Mesendoderm (in vitro differentiated cells): ENCODE measurements at places on chromosomes 4 and X.

DNA sequence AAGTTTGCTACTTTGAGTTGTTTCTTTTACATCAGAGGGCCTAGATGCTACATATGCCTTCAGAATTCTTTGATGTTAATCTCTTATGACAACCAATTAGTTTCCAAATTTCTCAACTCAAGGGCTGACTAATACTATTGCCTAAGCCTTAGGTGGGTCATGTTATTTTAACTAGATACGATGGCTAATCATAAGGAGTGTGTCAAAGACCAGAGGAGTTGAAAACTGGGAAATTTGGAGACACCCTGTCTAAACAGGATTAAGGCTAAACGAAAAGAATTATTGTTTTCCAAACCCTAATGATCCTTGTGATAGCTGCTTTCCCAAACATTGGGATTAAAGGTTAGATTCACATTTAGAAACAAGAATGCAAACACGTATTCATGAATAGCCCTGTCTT is 228.5 kb downstream of the PCDH7 start:
- no peak for DNase-seq

- peak; percentile 34 for DNase-seq
These were observed 35.4 kb upstream of the HPGDS start for GRCh38 chr4:94378047-94378446.

DNA sequence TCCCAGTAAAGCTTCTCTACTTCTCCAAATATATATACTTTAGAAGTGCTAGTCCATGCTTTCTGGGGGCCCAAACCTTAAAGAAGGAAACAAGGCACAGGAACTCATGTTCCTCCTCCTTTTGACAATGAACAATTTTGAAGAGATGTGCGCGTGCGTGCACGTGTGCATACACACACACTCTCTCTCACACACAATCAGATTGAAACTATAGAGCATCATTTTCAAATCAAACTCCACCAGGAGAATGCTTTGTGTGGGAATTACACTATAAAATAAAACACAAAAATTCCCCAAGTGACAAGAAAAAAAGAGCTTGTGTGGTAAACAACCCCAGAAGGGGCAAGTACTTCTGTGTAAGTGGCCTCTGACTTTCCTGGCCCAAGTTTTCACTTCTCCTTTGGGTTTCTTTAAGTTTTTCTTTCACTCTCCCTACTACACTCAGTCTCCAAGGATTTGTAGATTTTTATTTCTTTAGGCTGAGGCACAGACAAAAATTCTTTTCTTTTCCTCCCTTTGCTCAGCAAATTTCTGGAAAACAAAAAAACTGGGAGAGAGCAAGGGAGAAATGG is 46.6 kb upstream of the SHISA3 start:
- no peak for DNase-seq

DNA sequence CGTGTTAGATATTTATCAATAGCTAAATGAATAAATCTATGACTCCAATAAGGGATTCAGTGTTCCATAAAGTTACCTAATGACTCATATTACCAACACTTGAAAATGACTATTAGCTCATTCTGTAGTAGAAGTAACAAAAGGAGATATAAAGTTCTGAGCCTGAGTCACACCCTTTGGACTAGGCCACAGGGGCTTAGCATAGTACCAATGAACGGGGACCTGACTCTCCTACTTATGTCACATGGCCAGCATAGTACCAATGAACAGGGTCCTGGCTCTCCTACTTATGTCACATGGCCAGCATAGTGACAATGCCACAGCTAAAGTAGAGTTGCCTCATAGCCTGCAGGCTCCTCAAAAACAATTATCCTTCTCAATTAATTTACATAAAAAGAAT is 43.7 kb downstream of the MAGEB16 start:
- peak; percentile 3 for DNase-seq

DNA sequence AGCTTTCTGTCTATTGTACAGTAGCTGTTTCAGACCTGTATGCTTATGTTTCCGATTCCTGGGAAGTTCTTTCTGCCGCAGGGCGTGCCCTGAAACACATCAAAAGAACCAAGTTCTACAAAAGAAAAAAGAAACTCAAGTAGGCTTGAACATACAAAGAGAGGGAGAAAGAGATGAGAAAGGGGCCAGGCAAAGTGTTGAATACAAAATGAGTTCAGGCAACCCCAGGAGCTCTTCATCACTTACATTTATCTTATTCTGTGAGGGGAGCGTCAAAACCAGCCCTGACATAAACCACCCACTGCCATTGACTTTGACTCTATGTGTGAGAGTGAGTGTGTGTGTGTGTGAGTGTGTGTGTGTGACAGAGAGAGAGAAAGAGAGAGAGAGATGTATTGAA is 26.5 kb upstream of the ATOH1 start:
- no peak for DNase-seq

DNA sequence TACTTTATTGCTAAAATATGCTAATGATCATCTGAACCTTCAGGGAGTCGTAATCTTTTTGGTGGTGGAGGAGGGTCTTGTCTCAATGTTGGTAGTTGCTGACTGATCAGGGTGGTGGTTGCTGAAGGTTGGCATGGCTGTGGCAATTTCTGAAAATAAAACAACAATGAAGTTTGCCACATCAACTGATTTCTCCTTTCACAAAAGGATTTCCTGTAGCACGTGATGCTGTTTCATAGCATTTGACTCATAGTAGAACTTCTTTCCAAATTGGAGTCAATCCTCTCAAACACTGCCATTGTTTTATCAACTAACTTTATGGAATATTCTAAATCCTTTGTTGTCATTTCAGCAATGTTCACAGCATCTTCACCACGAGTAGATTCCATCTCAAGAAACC is 19.3 kb downstream of the DDIT4L start:
- DNase-seq, result no peak

- no peak for DNase-seq
These were observed 5.3 kb upstream of the FGA start for GRCh38 chr4:154595807-154596206.

GRCh38 chrX:47706575-47706974 is 47.6 kb upstream of the UXT start:
- DNase-seq, result no peak

- DNase-seq, result no peak
These were observed 238.7 kb downstream of the GASK1B start for GRCh38 chr4:157934151-157934550.

- no peak for DNase-seq
These were observed 155.9 kb upstream of the MAOA start for GRCh38 chrX:43500246-43500645.

GRCh38 chr4:83297548-83298260 is 13.1 kb upstream of the COQ2 start:
- no peak for DNase-seq

DNA sequence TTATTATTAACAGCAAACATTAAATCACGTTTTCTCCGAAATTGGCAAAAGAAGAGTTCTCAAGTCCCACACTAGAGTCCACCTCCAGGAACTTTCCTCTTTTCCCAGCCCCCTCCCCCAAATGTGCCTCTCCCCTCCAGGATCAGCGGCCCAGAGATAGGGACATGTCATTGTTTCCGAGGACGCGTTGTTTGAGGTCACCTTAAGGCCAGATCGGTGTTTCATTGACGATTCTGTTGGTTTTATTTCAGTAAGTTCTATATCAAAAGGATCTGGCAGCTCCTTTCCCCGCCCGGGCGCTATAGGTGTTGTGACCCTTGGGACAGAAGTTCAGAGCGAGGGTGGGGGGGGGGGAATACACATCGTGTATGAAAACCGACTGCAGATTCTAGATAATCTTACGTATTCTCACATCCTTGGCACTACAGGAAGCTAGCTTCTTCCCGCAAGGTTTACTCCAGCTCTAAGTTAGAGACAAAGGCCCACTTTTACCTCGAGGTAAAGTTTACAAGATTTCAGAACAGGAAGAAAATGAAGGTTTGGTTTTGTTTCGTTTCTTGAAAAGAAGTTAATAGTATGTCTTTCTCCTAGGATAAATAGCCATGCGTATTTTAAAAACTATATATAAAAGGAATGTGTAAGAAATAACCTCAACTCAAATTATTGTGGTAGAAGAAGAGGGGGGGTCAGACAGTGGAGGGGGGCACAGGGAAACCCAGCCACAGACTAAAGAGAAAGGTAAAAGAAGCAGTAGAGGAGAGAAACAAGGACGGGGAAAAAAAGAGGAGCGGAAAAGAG is 739 bp upstream of the MSX1 start:
- DNase-seq, result peak; percentile 65

DNA sequence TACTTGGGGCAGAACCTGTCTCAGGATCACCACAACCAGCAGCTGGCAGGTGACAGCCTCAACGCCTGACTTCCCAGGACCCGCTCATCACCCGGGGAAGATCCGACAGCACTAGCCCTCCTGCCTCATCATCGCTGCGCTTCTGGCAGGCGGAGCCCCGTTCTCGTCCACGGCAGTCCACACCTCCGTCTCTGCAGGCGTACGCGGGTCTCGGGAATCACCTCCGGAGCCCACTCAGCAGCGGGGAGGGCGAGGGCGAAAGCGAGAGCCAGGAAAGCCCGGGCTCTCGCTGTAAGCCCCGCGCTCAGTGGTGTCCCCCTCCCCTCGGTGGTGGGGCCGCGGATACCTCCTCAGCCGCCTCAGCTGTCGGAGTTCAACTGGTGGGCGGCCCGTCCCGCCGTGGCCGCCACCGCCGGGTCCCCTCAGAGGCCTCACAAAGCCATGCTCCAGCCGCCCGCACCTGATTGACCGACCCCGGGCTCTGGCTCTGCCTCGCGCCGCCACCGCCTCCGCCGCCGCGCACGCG is 518 bp upstream of the CNKSR2 start:
- peak; percentile 20 for DNase-seq

DNA sequence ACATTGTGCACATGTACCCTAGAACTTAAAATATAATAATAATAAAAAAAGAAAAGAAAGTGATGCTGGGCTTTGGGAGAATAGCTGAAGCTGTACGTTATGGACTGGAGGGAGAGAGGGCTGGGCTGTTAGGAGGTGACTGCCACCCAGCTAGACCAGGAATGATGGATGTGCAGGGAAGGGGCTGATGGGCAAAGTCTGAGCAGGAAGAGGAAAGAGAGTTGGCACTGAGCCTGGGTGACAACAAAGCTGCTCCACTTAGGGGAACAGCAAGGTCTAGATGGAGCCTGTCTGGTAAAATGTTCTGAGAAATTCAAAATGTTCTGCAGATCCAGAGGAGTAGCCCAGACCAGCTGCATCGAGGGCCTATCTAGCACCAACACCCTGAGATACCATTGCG is 32.3 kb downstream of the MED28 start:
- DNase-seq, result no peak

DNA sequence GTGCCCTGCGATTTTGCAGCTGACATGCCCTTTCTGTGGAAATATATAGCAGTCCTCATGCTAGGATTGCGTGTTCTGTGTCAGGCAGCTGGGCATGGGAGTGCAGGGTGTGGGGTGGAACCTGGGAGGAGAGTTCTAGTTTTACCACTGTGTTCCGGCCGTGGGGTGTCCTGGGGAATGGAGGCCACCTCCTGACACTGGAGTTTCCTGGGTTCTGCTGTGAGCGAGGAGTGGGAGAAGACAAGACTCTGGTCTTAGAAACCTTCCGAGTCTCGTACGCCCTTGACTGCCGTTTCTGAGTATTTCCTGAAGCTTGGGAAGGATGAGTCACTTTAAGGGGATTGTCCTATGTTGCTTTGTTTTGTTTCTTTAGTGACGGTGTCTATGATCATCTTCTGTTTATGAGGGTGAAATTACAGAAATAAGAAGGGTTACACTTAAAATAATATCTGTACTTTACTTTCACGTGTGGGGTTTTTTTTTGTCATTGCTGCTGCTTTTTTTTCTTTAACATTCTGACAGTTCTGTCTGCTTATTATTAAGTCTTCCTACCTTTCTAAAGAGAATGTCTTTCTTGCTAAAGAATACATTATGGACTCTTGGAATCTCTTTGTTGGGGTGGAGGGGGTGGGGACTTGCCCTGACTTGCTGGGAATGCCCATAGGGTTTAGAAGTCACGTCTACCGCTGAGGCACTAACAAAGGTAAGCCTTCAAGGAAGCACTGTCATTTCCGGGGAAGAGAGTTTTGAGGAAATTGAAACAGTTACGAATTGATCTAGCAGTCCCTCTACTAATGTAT is 19.1 kb downstream of the CD99 start:
- DNase-seq, result peak; percentile 66

DNA sequence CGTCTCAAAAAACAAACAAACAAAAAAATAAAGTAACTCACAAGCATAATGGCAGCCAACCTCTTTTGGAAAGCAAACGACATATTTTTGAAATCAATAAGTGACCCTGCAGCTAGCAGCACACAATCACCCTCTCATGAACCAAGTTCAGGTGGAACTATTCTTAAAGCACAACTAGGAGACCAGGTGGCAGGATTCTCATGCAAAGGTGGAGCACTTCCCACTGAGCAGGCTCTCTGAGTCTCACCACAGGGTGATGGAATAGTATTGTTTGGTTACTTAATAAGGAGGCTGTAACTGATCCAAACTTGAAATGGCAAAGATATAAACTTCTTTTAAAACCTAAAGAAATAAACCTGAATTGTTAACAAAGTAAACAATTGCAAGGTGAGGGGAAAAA is 1293.1 kb downstream of the PCDH19 start:
- DNase-seq, result no peak

DNA sequence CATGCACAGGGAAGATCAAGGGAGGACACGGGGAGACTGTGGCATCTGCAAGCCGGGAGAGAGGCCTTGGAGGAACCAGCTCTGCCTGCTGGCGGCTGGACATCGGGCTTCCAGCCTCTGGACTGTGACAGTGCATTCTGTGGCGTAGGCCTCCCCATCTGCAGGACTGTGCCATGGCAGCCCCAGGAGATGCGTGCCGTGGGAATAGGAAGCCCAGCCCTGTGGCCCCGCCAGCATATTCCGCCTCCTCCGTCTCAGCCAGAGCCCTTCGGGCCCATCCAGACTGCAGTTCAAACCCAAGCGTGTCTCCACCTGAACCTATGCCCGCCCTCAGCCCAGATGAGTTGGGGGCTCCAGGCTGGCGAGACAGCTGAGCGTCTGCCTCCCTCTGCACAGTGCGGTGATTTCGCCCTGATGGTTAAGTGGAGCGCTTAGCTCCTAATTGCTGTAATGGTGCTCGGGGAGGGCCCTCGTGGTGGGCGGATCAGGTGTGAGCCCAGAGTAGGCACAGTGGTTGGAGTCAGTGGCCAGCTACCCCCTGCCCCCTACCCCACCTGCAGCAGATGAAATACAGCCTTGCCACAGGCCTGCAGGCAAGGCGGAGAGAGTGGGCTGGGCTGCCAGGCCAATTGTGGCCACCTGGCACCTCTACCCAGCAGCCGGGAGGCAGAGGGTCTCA is 133.9 kb downstream of the HMX1 start:
- DNase-seq, result no peak

- DNase-seq, result peak; percentile 95
These were observed 56.4 kb upstream of the XIAP start for GRCh38 chrX:123803331-123803983.

GRCh38 chrX:103628386-103629317 is at the start of gene TCEAL1:
TSS of gene TCEAL1 (plus strand) at chrX:103628975. CDS start at chrX:103629917, 942 bp downstream.
- peak; percentile 54 for DNase-seq

GRCh38 chrX:121456315-121456714 is 408.9 kb downstream of the GLUD2 start:
- DNase-seq, result no peak

DNA sequence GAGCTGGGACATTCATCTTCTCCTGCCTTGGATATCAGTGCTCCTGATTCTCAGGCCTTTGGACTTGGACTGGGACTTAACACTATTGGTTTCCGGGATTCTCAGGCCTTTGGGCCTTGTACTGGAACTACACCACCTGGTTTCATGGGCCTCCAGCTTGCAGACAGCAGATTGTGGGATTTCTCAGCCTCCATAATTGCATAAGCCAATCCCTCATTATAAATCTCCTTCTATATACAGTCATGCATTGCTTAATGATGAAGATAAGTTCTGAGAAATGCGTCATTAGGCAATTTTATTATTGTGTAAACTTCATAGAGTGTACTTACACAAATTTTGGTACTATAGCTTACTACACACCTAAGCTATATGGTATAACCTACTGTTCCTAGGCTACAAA is 8.9 kb upstream of the CCNG2 start:
- DNase-seq, result no peak
